ENCODE measurements at places on chromosomes 4 and X. TPM values are rescaled to one million over a fixed set of nuclear protein-coding genes. Genes with fewer than 3 reads are reported as not detected.

STPG2 gene
- total RNA-seq = not detected

FAM47A gene
- not detected for total RNA-seq

GPRASP1 gene
- total RNA-seq = 5.9 TPM

DNA sequence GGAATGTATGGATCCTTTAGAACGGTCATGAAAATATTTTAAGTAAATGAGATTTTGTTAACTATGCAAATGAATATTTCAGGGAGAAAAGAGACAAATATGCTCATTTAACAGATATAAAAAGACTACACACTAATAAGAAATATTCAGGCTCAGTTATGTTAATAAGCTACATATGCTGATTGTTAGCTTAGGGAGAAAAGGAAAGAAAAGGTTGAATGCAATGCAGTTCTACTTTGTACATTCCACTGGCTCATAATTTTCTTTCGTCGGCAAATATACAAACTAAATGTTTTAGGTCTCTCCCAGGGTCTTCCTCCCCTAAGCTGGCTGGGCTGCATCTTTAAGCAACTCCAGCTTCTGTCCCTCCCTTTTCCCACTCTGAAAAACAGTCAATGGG is 2.7 kb upstream of the RTL3 start:
- no peak for DNase-seq

- DNase-seq = peak; percentile 25
Measured at GRCh38 chrX:56572975-56573374, 9.5 kb downstream of the UBQLN2 start.

DNA sequence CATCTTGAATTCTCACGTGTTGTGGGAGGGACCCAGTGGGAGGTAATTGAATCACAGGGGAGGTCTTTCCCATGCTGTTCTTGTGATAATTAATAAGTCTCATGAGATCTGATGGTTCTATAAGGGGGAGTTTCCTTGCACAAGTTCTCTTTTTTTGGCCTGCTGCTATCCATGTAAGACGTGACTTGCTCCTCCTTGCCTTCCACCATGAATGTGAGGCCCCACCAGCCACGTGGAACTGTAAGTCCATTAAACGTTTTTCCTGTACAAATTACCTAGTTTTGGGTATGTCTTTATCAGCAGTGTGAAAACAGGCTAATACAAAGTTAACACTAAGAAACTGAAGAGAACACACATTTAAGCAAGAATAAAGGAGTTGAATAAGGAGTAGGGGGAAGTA is 16.0 kb downstream of the TBCK start:
- no peak for DNase-seq

- DNase-seq = peak; percentile 61
Measured at GRCh38 chr4:182808673-182809416, 108.3 kb downstream of the DCTD start.

- DNase-seq = no peak
Measured at GRCh38 chrX:7131621-7132020, 15.9 kb upstream of the STS start.
